B cell (primary cell): ENCODE measurements at places on chromosomes 6 and 20. TPM values are rescaled to one million over a fixed set of nuclear protein-coding genes. Genes with fewer than 3 reads are reported as not detected.

Gene VEGFA
- total RNA-seq = 3.9 and 4.9 TPM in 2 replicates

Gene MEP1A
- total RNA-seq = not detected in 2 replicates

Gene GGTLC1
- not detected in 2 replicates for total RNA-seq

Gene PSMB1
- total RNA-seq = 92.4 and 94.3 TPM in 2 replicates

DNA sequence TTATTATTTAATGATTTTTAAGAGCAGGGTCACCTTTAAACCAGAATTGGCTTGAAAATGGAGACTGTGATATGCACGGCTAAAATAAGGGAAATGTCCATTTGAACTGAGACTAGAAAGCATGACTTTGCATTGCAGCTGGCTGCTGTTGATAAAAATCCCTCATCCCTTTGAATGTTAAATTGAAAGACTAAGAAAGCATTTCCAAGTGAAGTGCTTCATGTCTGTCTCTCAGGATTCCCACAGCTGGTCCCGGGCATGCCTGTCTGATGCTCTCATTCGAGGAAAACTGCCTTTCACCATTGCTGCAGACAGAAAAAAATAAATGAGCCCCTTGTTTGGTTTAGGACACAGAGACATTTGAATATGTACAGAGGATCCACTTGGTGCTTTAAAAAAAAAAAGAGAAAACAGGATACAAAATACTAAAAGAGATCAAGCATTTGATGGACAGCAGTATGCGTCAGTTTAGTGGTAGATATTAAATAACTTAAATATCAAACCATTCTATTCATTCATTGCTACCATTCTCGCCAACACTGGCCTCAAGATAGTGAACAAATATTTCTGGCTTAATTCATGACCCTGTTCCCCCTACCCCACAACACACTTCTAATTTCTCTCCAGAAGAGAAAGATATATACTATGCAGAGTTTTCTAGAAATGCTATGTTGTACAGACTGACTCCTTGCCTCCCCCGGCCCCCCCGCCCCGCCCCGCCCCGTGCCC, 55.0 kb downstream of the TBC1D7 start:
- H3K27me3 ChIP-seq = no peaks in the 10 kb centered on the region
- peak overlapping the region; percentile 99 for H3K4me3 ChIP-seq
- peak; percentile 46 for DNase-seq
- H3K27ac ChIP-seq = peak overlapping the region; percentile 94

- peak; percentile 81 for DNase-seq
- H3K27me3 ChIP-seq = no peaks in the 10 kb centered on the region
- peaks cover 71% of the 10 kb centered on the region for H3K4me1 ChIP-seq
Observed at GRCh38 chr6:7910654-7911344, at the start of gene TXNDC5. TSS of gene TXNDC5 (minus strand) at chr6:7910788. CDS start at chr6:7910776, 12 bp downstream.

DNA sequence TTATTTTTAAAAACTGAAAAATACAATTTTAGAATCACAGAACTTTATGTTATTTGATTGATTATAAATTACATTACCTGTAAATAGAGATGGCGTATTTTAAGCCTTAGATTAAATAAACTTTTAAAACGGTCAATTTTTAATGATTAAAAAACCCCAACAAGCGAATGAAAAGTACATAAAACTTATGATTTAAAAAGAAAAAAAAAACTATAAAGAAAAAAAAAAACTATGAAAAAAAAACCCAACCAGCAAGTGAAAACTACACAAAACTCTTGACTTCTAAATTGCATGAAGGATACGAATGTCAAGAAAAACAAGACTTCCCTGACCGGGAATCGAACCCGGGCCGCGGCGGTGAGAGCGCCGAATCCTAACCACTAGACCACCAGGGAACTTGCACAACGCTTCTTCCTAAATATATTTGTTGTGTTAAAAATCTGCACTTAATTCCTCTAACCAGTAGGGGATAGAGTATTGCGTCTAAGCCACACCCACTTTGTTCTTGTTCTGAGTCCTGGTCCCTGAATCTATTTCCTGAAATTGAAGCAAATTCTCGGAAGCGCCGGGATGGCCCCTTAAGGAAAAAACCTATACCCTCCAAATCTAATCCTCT, 10.7 kb upstream of the NCOA7 start:
- peak; percentile 95 for DNase-seq
- peak overlapping the region; percentile 84 for H3K4me3 ChIP-seq
